NCI-H2081 treated with DMSO at 0.1 percent for 48 hours (cell line): ENCODE measurements at places on chromosomes 12 and 14.

DNA sequence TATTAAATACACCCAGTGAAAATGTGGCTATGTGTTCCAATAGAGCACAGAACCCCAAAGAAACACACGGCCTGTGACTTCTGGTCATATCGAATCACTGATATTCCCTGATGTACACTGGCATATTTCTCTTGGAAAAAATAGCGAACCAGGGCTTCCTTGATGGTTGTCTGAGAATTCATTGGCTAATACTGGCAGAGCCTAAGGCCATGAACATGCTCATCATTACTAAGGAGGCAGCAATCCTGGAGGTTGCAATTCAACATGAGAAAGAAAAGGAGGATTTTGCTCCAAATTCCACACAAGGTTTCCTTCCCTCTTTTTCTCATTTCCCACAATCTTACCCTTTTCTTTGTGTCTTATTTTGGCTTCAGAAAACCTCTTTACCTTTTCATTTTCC, 212.9 kb upstream of the HMGA2 start:
- DNase-seq: no peak

DNA sequence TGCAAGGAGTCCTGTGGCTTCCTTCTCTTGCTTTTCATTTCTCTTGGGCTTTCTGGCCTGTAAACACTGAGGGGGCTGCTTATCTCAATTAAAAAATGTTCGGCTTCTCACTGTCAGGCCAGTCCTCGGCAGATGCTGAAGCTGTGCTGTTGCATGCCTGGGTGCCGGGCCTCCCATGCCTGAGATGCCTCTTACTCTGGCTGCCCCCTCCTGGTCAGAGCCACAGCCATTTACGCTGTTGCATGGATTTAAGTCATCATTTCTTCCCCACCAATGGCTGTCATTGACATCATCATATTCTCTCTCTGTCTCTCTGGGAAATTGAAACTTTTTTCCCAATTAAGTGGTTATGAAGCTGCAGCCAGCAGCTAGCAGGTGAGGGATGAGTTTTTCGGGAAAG, 53.7 kb downstream of the FOXN4 start:
- DNase-seq: no peak

DNA sequence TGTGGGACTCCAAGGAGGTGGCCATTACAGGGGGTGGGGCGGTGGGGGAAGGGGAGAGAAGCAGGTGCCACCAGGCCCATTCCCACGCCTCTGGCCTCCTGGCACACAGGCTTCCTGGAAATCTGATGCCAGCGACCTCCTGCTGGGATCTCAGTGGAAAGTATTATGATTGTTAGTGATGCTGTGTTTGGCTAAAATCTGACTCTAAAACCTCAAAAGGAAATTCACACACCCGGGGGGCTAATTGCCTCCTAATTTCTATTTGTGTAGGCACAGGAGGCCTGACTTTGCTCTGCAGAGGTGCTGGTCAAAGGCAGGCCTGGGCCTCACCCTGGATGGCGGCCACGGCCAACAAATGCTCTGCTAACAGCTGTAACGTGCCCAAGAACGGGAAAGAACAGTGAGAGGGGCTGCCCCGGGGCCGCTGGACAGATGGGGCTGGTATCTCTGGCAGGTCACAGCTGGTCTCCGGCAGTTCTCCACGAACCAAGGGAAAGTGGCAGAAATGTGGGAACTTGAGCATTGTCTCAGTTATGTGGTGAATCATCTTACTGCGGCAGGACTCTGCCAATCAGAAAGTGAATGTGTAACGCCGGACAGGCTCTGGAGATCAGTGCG, 14.3 kb downstream of the FAM181A start:
- peak; percentile 83 for DNase-seq

- DNase-seq: no peak
Measured at GRCh38 chr14:85873006-85873405, 343.1 kb downstream of the FLRT2 start.

DNA sequence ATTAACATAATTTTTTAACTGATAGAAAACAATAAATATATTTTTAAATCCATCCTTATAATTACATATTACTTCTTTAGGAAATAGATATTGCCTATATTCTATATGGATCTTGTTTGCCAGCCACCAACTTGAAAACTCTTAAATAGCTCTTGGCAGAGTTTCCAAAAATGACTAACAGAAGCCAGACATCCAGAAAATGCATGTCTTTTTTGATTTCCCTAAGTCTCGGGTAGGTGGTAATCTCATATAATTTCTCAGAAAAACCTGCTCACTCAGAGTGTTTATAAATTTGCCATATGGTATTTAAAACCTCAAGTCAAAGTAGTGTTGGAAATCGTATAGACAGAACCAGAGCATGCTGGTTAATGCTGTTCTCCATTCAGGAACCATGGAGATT, 360.4 kb upstream of the FOXG1 start:
- no peak for DNase-seq

GRCh38 chr12:89636776-89637160, 71.9 kb downstream of the ATP2B1 start:
- DNase-seq: no peak

- DNase-seq: no peak
Measured at GRCh38 chr14:61864329-61864898, 102.2 kb downstream of the SNAPC1 start.

- DNase-seq: no peak
Measured at GRCh38 chr12:43406801-43407200, 145.2 kb downstream of the ADAMTS20 start.

DNA sequence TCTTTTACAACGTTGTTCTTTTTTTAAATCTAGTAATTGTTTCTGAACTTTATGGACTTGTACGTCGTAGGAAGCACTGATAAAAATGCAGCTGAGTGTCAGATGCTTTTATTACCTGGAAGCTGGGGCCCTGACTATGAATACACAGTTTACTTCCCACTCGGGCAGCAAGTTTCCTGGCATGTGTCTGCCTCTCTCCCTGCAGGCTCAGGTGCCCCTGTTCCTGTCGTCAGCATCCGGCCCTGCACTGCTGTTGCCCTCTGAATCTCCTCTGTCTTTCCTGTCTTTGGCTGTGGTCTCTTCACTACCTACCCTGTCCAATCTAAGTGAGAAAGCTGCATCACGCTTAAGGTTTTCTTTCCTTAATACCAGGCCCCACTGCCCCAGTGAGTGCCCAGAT, 75.8 kb downstream of the PELI2 start:
- DNase-seq: no peak

GRCh38 chr14:33979613-33980276, 28.9 kb upstream of the EGLN3 start:
- no peak for DNase-seq

DNA sequence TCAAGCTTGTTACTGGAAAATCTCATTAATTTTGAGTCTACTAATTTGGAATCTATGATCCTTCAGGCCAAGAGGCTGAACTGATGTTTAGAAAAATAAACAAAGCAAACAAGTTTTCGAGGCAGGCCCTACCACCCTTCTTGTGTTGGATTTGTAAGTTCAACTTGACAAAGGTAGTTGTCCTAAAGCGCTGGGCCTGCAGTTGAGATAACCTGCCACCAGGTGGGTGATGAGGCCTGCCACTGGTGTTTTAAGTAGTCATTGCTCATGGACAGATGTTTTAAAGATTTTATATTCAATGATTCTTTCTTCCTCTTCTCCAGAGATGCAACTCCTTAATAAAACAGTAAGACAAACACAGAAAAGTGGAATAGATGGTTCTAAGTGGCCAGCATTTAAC, 19.4 kb downstream of the ACVRL1 start:
- DNase-seq: no peak

GRCh38 chr14:87966816-87967215, 26.2 kb downstream of the GALC start:
- DNase-seq: no peak

- no peak for DNase-seq
Measured at GRCh38 chr12:121036810-121037326, 2.2 kb downstream of the OASL start.

GRCh38 chr14:99132821-99133635, 139.0 kb downstream of the BCL11B start:
- no peak for DNase-seq

GRCh38 chr12:52006726-52007157, at the start of gene TAMALIN:
Gene TAMALIN (plus strand): TSS chr12:52006946. CDS start chr12:52007020, 74 bp downstream.
- DNase-seq: no peak

DNA sequence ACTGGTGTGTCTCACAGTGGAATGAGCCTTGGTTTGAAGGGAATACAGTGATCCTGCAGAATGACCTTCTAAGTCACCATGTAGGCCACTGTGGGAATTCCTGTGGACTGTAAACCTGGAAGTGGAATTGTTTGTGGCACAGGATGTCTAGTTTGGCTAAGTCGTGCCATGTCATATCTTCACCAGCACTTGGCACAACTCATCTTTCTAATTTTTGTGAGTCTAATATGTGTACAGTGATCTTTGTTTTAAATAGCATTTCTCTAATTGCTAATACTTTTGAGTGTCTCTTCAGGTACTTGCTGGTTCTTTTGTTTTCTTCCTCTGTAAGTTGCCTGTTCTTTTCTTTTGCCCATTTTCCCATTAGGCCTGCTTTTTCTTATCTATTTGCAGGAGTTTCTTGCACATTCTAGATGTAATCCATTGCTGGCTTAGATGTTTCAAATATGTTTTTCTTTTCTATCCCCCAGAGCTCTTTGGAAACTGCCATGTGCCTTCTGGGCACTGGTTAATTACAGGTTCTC, 112.7 kb downstream of the VRK1 start:
- no peak for DNase-seq

GRCh38 chr12:123488539-123489230, 30.7 kb downstream of the SNRNP35 start:
- no peak for DNase-seq

- DNase-seq: no peak
Measured at GRCh38 chr12:1844661-1845409, 24.5 kb downstream of the LRTM2 start.

DNA sequence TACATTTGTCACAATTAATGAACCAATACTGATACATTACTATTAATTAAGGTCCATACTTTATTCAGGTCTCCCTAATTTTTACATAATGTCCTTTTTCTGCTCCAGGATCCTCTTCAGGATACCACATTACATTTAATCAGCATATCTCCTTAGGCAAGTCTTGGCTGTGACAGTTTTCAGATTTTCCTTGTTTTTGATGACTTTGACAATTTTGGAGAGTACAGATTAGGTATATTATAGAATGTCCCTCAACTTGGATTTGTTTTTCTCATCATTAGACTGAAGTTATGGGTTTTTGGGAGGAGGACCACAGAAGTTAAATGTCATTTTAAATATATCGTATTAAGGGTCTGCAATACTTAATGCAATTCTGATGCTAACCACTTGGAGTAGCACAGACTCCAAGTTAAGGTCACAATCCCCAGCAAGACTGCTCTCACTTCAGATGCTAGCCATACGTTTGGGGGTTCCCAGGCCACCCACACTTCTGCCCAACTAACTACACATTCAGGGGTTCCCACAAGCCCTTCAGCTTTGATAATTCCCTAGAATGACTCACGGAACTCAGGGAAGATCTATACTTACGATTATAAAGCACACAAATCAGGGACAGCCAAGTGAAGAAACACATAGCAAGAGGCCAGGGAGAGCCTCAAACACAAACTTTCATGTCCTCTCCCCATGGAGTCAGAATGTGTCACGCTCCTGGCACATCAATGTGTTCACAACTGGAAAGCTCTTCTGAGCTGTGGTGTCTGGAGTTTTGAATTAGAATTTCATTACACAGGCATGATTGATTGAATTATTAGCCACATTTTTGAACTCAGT, 17.0 kb upstream of the NUBPL start:
- DNase-seq: no peak

DNA sequence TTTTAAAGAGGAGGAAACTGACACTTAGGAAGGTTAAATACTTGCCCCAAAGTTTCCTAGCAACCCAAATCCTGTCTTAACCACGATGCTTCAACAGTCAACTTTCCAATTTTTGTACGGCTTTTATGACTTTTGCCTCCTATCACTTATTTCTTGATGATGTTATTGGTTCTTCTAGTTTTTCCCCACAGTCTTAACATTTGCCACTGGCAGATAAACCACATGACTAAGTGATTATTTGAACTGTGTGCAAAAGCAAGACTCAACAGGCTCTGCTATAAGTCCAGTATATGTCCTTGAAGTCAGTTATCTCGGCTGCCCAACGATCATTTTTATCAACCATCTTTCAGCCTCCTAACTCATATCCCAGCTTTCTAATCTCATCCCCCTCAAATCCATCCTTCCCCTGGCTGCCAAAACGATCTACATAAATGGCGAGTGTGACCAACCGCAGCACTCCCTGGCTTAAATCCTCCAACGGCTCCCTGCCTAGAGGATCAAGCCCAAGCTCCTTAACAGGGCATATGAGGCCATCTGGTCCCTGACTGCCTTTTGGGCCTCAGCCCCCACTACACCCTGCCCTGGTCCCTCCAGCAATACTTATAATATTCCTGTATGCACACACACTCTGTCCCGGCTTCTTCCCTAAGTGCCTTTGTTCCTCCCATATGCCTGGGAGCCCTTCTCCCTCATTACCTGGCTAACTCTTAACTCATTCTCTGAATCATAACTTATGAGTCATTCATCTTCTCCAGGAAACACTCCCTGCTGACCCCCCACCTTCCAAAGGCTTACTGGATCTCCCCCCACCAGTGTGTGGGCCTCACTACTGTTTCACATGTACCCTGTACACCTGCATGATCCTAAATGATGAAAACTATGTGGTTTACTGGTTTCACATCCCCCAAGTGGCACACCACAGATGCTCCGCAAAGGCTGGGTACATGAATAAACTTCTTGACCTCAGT, 8.8 kb downstream of the VPS37B start:
- no peak for DNase-seq

GRCh38 chr12:81128930-81129554, 51.2 kb downstream of the ACSS3 start:
- DNase-seq: peak; percentile 55

- no peak for DNase-seq
Measured at GRCh38 chr14:39876916-39877315, 444.7 kb upstream of the FBXO33 start.

DNA sequence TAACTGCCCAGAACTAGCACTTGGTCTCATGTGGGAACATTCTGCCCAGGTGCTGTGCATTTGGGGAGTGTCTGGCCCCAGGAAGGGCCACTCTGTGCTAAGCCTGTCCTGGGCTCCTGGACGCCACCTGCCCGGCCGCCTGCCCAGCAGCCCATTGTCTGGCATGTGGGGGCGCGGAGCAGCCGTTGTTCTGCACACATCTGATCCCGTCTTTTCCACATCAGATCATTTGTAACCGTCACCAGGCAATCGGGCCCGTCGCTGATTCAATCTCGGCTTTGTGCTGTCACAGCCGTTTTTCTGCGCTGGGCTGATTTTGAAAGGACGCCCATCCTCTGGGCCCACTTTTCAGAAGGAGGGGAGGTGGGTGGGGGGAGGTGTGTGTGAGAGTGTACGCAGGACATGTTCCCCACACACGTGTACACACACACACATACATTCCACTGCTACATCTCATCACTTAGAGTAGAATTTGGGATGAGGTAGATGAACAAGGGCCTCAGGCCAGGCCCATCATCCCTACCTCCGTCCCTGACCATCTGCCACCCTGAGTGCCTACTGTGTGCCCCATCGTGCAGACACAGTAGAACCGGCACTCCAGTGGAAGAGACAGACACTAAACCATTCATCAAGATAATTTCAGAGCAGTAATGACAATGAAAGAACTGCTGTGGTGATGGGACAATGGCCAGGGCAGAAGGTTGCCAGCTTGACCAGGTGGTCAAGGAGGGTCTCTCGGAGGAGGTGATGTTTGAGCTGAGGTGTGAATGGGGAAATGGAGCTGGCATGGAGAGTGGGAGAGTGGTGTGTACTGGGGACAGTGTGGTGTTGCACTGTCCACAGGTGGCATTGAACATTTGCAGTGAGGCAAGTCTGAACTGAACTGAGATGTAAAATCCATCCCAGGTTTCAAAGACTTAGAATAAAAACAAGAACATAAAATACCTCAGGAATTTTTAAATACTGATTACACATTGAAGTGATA, 19.0 kb downstream of the FAM222A start:
- no peak for DNase-seq
